Cardiac muscle cell (in vitro differentiated cells and primary cell): ENCODE measurements at places on chromosomes 1 and 21. TPM values are rescaled to one million over a fixed set of nuclear protein-coding genes. Genes with fewer than 3 reads are reported as not detected.

C8B gene
- not detected in 2 replicates for polyA plus RNA-seq

DEPDC1 gene
- 4.9 and 29.8 TPM in 2 replicates for polyA plus RNA-seq

PLEKHN1 gene
- polyA plus RNA-seq = 0.60 TPM in 2 replicates

LAPTM5 gene
- polyA plus RNA-seq = 0.10 and 3.1 TPM in 2 replicates

OLIG1 gene
- 0.65 and 0.74 TPM in 2 replicates for polyA plus RNA-seq

CELA3A gene
- not detected in 2 replicates for polyA plus RNA-seq

FCRL6 gene
- polyA plus RNA-seq = not detected in 2 replicates

SAMSN1 gene
- 1.0 and 1.4 TPM in 2 replicates for polyA plus RNA-seq

UTS2 gene
- polyA plus RNA-seq = not detected in 2 replicates

XCL1 gene
- polyA plus RNA-seq = 1.6 and 2.0 TPM in 2 replicates

FRRS1 gene
- polyA plus RNA-seq = 1.2 and 3.7 TPM in 2 replicates

CHI3L2 gene
- 0.21 and 0.50 TPM in 2 replicates for polyA plus RNA-seq

CRNN gene
- polyA plus RNA-seq = not detected in 2 replicates

PRCC gene
- polyA plus RNA-seq = 118 and 150 TPM in 2 replicates

GNAT2 gene
- 0.22 TPM in 1 of 2 replicates, not detected in the other for polyA plus RNA-seq

SPATA46 gene
- polyA plus RNA-seq = not detected in 2 replicates

KCNJ15 gene
- 0.27 TPM in 1 of 2 replicates, not detected in the other for polyA plus RNA-seq

MAN1A2 gene
- 30.0 and 33.7 TPM in 2 replicates for polyA plus RNA-seq

FAM72A gene
- polyA plus RNA-seq = 3.4 and 17.6 TPM in 2 replicates

TEX38 gene
- polyA plus RNA-seq = 0.27 and 1.4 TPM in 2 replicates

AMY1A gene
- not detected in 2 replicates for polyA plus RNA-seq

LCE3D gene
- polyA plus RNA-seq = not detected in 2 replicates

MPZ gene
- 0.48 and 0.66 TPM in 2 replicates for polyA plus RNA-seq

SH2D1B gene
- polyA plus RNA-seq = 0.26 and 0.67 TPM in 2 replicates

PADI2 gene
- polyA plus RNA-seq = 0.11 and 0.46 TPM in 2 replicates

ARHGEF11 gene
- polyA plus RNA-seq = 22.5 and 25.8 TPM in 2 replicates

ERICH3 gene
- not detected in 2 replicates for polyA plus RNA-seq

TNFRSF1B gene
- polyA plus RNA-seq = 0.12 TPM in 1 of 2 replicates, not detected in the other

TNFRSF4 gene
- 0.10 TPM in 1 of 2 replicates, not detected in the other for polyA plus RNA-seq

TMOD4 gene
- polyA plus RNA-seq = 0.44 TPM in 1 of 2 replicates, not detected in the other

NUDT4B gene
- polyA plus RNA-seq = not detected in 2 replicates

S100A8 gene
- polyA plus RNA-seq = 4.4 and 12.2 TPM in 2 replicates

MEX3A gene
- 17.2 and 24.8 TPM in 2 replicates for polyA plus RNA-seq

HSPA6 gene
- not detected in 2 replicates for polyA plus RNA-seq

HSF2BP gene
- 0.22 and 1.8 TPM in 2 replicates for polyA plus RNA-seq

COQ8A gene
- polyA plus RNA-seq = 45.1 and 71.5 TPM in 2 replicates

PLA2G2C gene
- not detected in 2 replicates for polyA plus RNA-seq

CNKSR1 gene
- 7.5 and 7.6 TPM in 2 replicates for polyA plus RNA-seq

ADAM30 gene
- polyA plus RNA-seq = not detected in 2 replicates

ANGPTL3 gene
- polyA plus RNA-seq = 0.94 TPM in 1 of 2 replicates, not detected in the other

TP73 gene
- polyA plus RNA-seq = 0.87 and 1.0 TPM in 2 replicates

APOBEC4 gene
- polyA plus RNA-seq = 0.42 TPM in 1 of 2 replicates, not detected in the other

PDZK1 gene
- polyA plus RNA-seq = 0.50 and 0.77 TPM in 2 replicates

IFFO2 gene
- 0.78 and 1.8 TPM in 2 replicates for polyA plus RNA-seq

GNG4 gene
- 0.44 TPM in 1 of 2 replicates, not detected in the other for polyA plus RNA-seq

CCDC185 gene
- not detected in 2 replicates for polyA plus RNA-seq

TFF2 gene
- polyA plus RNA-seq = not detected in 2 replicates

MT1HL1 gene
- not detected in 2 replicates for polyA plus RNA-seq

ZNF124 gene
- polyA plus RNA-seq = 8.0 and 8.2 TPM in 2 replicates

LCA5L gene
- polyA plus RNA-seq = 3.4 and 5.0 TPM in 2 replicates

DLGAP3 gene
- polyA plus RNA-seq = 0.26 and 0.48 TPM in 2 replicates

CASZ1 gene
- 53.5 and 68.2 TPM in 2 replicates for polyA plus RNA-seq

IPO9 gene
- polyA plus RNA-seq = 61.7 and 82.1 TPM in 2 replicates
